ENCODE measurements at places on chromosomes 6 and 20.

DNA sequence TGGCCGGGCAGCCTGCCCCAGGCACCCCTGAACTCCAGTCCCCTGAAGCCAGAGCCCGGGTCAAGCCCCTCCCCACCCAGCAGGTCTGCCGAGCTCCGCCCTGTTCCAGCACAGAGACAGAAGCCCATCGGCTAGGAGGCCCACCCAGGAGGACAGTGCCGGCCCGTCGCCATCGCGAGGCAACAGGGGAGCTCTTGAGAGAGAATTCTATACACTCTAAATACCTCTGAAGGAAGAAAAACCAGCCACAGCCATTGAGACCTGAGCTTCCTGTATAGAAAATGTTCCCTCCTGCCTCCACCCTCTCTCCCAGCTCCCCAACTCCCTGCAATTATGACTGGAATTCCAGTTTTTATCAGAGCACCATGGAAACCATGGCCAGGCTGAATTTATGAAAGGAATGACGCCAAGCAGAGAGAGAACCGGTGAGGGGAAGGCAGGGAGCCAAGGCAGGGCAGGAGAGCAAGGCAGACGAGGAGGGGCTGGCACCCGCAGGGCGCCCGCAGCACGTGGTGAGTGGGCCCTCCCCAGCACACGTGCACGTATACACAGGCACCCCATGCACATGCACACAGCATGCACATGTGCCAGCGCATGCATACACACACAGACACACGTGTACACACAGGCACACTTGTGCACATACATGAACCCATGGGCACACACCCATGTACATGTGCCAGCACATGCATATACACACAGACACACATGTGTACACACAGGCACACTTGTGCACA lies 27.6 kb upstream of the MRGBP start:
- DNase-seq = no peak

GRCh38 chr20:35823147-35823546 lies 51.3 kb downstream of the PHF20 start:
- DNase-seq = no peak

GRCh38 chr20:50679753-50680104 lies 11.6 kb downstream of the RIPOR3 start:
- DNase-seq = no peak

- peak; percentile 53 for DNase-seq
Measured at GRCh38 chr20:46060301-46060881, 29.4 kb downstream of the NCOA5 start.

- DNase-seq = no peak
Measured at GRCh38 chr6:43494321-43494720, 15.8 kb downstream of the LRRC73 start.

DNA sequence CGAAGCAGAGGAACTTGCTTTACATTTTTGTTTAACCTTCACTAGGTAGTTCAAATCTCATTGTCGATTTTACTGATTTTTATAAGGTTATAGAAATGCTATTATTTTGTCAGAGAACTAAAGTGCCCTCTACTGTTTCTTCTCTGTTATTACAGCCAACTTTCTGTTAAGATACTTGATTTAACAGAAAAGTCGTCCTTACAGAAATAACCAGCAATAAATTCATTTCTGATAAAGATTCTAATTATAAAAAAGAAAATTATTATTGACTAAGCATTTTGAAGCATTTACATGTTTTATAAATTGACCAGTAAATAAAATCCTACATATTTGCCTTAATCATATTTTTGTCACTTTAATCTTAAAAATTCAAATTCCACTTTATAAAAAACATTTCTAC lies 60.8 kb downstream of the OGFRL1 start:
- peak; percentile 58 for DNase-seq

GRCh38 chr6:98946879-98947410 lies 801 bp downstream of the FBXL4 start:
- DNase-seq = no peak

- peak; percentile 1 for DNase-seq
Measured at GRCh38 chr6:29762781-29763214, 39.6 kb downstream of the HLA-F start.

All from midbrain (tissue), 1 donor.